ENCODE measurements at places on chromosomes 1 and 21. TPM values are rescaled to one million over a fixed set of nuclear protein-coding genes. Genes with fewer than 3 reads are reported as not detected.

SAMD11 gene
- 53.9 TPM for total RNA-seq

FHAD1 gene
- 5.0 TPM for total RNA-seq

RGS13 gene
- not detected for total RNA-seq

GBP6 gene
- not detected for total RNA-seq

SH2D5 gene
- 0.53 TPM for total RNA-seq

AKR1A1 gene
- 213 TPM for total RNA-seq

BMP8B gene
- total RNA-seq = 0.91 TPM

DNA sequence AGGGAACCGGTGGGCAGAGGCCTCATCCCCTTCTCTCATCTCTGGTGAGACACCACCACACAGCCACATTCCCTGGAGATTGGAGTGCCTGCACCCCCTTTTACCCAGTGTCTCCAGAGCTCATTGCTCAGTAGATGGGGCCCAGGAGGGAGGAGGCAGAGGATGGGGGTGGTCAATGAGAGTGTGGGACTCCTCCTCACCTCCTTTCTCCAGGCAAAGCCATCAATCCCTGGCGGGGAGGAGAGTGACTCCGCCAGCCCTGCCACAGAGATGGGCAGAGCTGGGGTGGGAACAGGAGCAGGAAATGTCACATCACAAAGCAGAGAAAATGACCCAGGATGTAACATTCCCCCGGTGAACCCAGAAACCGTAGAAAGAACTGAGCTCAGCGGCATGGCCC, 117.2 kb downstream of the MATN1 start:
- DNase-seq = no peak

DNA sequence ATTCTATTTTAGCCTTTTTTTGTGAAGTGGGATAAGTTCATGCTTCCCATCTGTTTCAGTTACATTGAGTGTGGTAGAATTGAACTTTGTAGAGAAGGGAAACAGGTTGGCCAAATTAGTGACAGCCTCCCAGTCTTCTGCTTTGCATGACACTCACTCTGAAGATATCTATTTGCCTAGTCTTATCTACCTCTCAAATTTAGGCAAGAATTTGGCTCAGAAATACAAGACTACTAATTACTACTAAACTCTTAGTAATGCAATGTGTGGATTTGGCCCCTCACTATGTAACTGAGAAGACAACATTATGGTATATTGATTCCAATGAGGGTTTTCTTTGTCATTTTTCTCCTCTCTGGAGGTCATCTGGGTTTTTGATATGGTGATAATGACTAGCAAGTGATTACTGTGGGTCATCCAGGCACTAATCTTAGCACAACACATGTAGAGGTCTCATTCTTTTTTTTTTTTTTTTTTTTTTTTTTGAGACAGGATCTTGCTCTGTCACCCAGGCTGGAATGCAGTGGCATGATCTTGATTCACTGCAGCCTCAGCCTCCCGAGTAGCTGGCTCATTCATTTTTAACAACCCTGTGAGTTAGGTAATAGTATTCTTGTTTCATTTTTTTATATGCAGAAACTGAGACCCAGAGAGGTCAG, 6.3 kb downstream of the FAM20B start:
- no peak for DNase-seq

DNA sequence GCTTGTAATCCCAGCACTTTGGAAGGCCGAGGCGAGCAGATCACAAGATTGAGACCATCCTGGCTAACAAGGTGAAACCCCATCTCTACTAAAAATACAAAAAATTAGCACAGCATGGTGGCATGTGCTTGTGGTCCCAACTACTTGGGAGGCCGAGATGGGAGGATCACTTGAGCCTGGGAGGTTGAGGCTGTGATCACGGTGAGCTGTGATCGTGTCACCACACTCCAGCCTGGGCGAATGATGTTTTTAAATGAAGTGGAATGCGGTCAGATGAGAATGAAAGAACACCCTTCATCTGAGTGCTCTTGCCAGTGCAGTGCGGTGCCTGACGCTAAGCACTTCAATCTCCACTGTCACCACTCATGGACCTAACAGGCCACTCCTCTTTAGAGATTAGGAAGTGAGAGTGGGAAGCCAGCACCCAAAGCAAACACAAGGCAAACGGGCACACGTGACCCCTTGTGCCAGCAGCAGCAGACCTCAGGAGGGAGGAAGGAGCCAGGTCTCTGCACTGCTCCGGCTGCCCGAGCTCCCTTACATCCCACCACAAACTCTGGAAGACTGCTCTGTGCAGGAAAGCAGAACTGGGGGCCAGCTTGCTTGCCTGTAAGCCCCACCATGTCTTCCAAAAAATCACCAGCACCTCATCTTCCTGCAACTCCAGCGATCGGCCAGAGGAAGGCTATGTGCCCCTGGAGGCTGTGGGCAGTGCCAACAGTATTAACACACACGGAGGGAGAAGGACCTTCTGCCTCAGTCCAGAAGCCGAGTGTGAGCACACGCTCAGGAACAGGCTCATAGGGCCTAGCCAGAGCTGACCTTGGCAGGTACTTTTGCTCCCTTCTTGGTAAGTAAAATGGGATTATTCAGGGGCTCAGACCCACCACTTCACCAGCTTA, 9.7 kb downstream of the CTNNBIP1 start:
- no peak for DNase-seq

GRCh38 chr21:45847870-45848269, 133.7 kb upstream of the COL6A1 start:
- DNase-seq = no peak

GRCh38 chr1:42311138-42311537, 23.9 kb downstream of the FOXJ3 start:
- no peak for DNase-seq

GRCh38 chr1:179144626-179145025, 62.8 kb downstream of the TOR3A start:
- no peak for DNase-seq

DNA sequence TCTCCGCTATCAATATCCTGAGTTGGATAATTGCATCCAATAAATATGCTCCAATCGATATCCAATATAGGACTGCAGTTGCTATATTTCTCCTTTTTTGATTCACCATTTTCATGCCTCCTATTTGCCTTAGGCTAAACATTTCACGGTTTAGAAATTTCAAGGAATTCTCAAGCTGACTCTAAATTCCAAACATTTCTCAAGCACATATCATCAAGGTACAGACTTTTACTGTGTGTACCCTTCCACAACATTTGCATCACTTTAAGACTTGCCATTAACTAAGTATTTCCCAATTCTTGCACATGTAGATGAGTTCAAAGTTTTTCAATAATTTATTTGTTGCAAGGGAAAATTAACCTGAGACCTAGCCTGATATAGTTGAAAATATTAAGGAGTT, 795.2 kb upstream of the TMPRSS15 start:
- DNase-seq = no peak

GRCh38 chr1:29094954-29095353, 28.7 kb downstream of the TMEM200B start:
- DNase-seq = no peak

GRCh38 chr1:22038036-22038435, 14.5 kb upstream of the CDC42 start:
- DNase-seq = no peak

DNA sequence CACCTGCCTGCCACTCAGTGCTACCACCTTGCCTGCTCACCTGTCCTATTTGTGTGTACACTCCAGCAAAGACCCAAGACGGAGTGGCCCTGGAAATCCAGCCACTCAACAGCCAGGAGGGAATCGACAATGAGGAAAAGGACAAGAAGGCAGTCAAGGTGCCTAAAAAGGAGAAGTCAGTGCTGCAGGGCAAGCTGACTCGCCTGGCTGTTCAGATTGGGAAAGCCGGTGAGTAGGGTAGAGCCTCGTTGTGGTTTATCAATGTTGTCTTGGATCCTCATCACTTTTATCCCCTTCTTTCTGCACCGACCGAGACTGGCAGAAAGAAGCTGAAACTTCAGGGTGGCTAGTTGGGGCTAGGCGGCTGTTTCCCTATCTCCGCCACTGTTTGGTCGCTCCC, 61.4 kb upstream of the LAX1 start:
- DNase-seq = no peak

DNA sequence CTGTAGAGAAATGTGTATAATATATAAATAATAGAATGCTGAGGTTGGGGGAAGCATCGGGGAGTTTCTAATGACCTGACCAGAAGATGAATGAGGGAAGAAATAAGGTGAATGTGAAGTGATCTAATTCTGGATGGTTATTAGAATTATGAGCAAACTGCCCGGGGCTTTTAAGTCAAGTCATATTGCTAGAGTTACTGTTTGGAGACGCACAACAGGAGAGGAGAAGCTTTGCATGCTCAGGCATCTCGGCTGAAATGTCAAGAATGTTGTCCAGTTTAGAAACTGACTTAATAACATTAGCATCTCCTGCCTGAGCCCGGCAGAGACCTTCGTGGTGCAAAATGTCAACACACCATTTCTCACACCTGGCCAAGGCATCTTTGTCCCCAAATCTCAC, 119.1 kb downstream of the RRAGC start:
- DNase-seq = no peak

GRCh38 chr21:44557491-44558328, 885 bp downstream of the KRTAP10-3 start:
- DNase-seq = peak; percentile 7

GRCh38 chr21:14076143-14076806, 134.5 kb downstream of the LIPI start:
- DNase-seq = no peak

- no peak for DNase-seq
These were observed 15.4 kb downstream of the ZNHIT6 start for GRCh38 chr1:85692730-85693314.

DNA sequence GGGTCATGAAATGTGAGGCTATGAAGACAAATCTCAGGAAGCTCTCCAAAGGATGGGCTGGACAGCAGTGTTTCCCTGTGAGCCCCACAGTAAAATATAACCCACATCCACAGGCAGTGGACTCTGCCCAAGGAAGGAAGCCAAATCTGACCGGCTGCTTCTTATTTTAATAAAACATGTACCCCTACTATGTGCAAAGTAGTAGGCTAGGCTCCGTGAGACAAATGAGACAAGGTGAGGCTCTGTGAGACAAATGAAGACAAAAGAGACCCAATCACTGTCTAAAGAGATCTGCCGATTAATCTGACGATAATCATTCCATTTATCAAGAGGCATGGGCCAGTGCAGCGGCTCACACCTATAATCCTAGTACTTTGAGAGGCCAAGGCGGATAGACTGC, 2.1 kb downstream of the ASAP3 start:
- no peak for DNase-seq

DNA sequence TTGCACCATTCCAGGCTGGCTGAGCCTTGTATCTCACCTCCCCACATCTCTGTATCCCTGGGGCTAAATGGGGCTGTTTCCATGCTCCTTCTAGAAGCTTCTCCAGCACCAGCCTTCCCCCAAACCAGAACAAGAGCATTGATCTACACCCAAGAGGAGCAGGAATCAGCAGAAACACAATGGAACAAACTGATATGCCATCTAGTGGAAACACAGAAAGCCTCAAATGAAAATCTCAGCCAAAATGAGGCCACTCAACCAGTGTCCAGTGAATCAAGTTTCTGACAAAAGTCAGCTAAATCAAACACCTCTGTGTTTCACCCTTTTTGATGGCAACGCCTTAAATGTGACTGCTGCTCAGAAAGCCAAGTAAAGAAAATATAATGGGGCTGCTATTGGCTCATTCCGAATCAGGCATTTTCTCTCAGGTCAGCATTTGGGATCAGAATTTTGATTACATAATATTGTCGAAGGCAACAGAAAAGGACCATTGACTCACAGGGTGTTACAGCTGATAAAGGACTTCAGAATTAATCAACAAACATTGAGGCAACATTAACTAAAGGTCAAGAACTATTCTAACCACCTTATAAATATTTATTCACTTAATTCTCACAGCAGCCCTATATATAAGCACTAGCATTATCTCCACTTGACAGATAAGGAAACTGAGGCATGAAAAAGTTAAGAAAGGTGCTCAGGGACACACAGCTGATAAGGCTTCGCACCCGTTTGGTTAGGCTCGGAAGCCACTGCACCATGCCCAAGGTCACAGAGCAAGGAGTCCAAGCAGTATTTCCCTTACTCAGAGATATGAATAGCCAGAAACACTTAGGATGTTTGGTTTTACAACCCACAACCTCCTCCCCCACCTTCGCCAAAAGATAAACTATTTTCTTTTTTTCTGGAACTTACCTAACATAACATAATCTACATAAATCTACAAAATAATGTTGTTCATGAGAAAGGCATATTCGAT, 85.8 kb upstream of the KCNJ15 start:
- no peak for DNase-seq

DNA sequence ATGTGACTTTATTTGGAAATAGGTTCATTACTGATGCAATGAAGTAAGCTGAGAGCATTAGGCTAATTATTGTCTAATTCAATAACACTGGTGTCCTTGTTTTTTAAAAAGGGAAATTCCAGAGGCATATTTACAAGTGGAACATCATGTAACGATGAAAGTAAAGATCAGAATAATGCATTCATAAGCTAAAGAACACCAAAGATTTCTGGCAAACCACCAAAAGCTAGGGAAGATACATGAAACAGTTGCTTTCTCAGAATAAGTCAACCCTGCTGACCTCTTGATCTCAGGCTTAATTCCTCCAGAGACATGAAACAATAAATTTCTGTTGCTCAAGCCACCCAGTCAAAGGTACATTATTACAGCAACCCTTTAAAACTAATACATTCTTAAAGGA, 20.3 kb upstream of the IFI16 start:
- no peak for DNase-seq

GRCh38 chr1:53311702-53312305, 16.1 kb downstream of the LRP8 start:
- DNase-seq = no peak
